CD4-positive, alpha-beta T cell treated with Interleukin-12 subunit alpha and Interleukin-12 subunit beta, for 1 hour (primary cell): ENCODE measurements at places on chromosomes 6 and 20.

- DNase-seq: no peak
Observed at GRCh38 chr20:10861619-10862018, 187.8 kb upstream of the JAG1 start.

DNA sequence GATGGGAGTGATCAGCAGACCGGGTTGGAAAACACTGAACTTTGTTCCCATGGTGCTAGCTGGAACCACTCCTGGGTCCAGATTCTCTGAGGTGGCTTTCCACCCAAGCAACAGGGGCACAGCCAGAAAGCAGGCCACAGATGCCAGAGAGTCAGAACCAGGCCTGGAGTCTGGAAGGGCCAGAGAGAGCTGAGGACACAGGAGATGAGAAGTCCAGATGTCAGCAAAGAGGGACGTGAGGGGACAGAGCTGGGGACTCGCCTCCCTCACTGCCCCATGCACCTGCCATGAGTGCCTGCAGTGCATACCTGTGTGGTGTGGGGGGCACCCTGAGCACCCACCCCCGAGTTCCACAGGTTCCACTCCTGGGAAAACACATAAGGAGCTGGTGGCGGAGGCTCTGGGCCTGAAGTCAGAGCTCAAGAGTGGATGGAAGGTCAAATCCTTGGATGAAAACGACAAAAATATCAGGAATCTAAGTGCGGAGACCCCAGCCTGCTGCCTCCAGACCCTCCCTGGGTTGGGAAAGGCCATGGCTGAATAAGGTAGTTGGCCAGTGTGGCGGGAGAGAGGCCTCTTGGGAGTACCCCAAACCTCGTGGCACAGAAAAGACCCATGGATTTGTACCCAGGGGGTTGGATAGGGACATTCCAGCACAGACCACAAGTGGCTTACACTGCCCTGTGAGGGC is 224.2 kb downstream of the SYNDIG1 start:
- DNase-seq: no peak

DNA sequence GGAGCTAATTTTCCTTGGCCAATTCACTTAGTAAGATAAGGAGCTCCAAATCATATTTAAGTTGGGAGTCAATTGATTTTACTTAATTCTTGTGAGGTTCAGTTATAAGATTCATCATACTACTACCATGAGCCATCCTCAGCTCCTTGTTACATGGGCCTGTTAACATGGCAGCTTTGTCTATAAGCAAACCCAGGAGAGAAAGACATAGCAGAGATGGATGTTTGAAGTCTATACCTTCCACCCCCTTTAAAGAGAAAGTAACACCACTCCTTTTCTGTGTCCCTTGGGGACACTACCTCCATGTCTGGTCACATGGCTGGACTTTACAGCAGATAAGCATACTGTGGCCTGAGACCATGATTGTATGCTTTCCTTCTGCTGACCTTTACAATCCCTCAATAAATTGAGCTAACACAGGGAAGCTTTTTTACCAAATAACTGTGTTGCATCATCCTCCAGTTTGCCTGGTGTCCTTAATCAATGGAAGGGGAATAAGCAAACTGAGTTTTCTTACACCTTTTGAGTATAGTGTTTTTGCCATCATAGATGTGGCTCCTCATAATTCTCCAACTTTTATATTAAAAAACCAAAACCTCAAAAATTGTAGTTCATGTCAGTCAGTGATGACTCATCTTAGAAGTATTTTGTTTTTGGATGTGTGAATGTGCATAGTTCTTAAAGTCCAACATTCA is 9.8 kb upstream of the ZNFX1 start:
- DNase-seq: no peak

- DNase-seq: no peak
Observed at GRCh38 chr6:22749696-22750095, 180.3 kb downstream of the HDGFL1 start.

GRCh38 chr20:63659370-63659769 is 1.3 kb downstream of the RTEL1 start:
- no peak for DNase-seq

DNA sequence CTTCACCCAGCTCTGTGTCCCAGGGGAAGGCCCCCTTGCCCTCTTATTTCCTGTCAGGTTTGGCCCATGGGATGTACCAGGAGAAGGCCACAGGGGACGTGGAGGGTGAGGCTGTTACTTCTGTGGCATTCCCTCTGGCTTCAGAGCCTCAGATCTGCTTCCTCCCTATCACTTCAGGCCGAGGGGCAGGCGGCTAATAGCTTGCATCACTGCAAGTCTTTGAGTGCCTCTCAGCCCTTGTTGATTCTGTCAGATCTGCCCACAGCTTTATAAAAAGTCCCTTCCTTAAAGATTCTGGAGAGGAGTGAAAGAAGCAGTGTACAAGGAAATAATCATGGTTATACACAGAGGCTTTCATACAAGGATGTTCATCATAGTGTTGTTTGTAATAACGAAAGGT is 86.9 kb downstream of the LRFN2 start:
- no peak for DNase-seq

GRCh38 chr20:39651645-39652325 is 689.6 kb downstream of the DHX35 start:
- DNase-seq: no peak

- DNase-seq: no peak
Observed at GRCh38 chr20:57851796-57852195, 142.0 kb upstream of the PMEPA1 start.

- DNase-seq: no peak
Observed at GRCh38 chr6:139528471-139528870, 154.0 kb upstream of the CITED2 start.

GRCh38 chr20:56955680-56956079 is 310.8 kb downstream of the BMP7 start:
- DNase-seq: no peak
